ENCODE measurements at places on chromosomes 3 and 15. TPM values are rescaled to one million over a fixed set of nuclear protein-coding genes. Genes with fewer than 3 reads are reported as not detected.
A peak's percentile ranks its signal among the peaks of the same experiment; 100 is the strongest.

The FSD2 gene
- not detected for total RNA-seq

GRCh38 chr3:125214738-125215137, 2.2 kb upstream of the SLC12A8 start:
- DNase-seq: no peak

- no peak for DNase-seq
Observed at GRCh38 chr15:37933666-37934065, 774 bp upstream of the TMCO5A start.

DNA sequence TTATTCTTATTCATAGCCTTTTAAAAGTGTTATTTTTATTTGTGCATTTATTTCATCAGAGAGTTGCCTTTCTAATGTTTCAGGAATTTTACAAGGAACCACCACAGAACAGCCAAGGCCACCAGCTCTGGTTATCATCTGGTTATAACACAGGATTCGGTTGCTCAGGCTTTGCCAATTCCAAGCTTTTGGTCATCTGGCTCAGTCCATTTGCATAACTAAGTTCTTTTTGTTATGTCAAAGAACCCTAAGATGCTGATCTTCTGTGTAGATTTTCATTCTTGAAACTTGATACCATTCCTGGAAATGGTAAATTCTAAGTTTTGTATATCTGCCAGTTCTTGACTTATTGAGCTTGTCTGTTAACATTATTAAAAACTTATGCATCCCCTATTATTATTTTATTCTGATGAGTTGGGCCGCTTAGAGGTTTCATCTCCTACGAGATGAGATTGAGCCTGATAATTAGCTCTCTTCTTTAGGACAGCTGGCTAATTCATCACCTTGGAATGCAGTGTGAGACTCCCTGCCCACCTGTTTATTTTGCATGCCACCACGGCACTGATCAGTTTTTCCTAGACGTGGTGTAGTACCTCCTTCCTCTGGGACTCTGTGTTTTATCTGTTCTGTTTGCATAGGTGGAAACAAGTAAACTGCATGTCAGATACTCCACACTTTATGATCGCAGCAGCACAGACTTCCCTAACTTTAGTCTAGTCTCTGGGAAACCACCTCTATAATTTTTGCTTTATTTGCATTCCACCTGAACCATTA, 264.8 kb downstream of the SLCO3A1 start:
- DNase-seq: peak; percentile 5

DNA sequence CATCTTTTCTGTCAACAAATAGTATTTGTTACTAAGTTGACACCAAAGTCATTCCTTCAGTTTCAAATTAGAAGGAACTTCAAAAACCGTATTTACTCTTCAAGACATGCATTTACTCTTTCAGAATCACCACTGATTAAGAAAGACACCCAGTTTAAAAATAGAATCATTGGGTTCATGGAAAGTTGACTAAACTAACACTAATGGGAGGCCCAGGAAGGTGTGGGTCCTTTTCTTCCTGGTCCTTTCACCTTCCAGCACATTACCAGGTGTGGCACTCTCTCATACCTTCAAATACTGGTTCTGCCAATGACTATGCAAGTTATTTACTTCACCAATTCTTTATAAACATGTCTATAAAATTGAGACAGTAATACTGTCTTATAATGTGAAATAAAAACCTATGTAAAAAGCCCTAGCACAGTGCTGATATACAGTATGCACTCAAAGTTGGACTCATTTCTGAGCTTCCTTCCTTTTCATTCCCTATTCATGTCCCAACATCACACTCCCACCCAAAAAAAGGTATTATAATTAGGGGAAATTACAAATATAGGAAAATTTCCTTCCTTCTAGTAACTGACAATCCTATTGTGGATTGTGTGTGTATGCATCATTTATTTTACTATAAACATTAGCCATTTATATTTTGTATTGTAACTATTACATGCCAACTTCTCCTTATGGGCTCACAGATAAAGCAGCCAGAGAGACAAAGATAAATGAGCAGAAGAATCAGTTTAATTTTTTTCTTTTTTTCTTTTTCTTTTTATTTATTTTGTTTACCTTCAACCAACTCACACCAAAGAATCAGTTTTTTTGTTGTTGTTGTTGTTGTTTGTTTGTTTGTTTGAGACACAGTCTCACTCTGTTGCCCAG, 48.9 kb downstream of the LRRFIP2 start:
- DNase-seq: no peak

GRCh38 chr15:82599862-82600261, 47.3 kb downstream of the CPEB1 start:
- no peak for DNase-seq

DNA sequence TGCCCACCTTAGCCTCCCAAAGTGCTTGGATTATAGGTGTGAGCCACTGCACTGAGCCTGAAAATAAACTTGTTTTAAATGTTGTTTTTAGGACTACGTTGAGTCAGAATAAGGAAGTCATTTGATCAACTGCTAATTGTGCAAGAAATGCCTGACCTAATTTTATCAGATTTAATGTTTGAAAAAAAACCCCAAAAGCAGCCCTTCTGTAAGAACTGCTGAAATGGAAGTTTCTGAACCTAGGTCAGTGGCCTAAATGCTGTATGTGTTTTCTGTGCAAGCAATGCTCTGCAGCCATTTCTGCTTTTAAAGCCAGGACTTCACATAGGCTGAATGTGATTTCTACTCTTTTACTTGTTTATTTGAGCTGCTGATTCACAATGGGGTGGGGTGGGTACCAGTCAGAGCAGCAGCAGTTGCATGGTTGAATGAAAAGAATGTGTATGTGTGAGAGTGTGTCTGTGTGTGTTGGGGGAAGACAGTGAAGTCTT, 6.6 kb downstream of the GPX1 start:
- DNase-seq: no peak

The ARL14 gene
- total RNA-seq: not detected

The FGF12 gene
- 3.2 TPM for total RNA-seq

DNA sequence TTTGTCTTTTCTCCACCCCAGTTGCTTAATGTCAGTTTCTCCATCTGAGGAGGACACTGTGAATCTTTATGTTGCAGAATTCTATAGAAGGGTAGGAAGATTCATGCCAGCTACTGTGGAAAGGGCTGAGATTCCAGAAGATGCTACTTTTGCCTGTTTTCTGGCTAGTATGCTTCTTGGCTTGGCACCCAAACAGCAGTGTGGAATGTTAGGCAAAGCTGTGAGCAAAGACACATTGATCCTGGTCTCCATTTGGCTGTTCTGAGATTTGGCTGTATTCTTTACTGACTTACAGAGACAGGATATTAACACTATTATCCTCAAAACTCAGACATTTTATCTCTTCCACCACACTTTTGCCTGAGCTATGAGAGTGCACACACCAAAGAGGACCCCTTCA, 39.3 kb downstream of the PDHB start:
- no peak for DNase-seq

The TMC3 gene
- 0.13 TPM for total RNA-seq

- DNase-seq: no peak
Observed at GRCh38 chr15:57377478-57377847, 1.2 kb downstream of the CGNL1 start.

- DNase-seq: no peak
Observed at GRCh38 chr15:101204739-101205535, 46.9 kb downstream of the CHSY1 start.

DNA sequence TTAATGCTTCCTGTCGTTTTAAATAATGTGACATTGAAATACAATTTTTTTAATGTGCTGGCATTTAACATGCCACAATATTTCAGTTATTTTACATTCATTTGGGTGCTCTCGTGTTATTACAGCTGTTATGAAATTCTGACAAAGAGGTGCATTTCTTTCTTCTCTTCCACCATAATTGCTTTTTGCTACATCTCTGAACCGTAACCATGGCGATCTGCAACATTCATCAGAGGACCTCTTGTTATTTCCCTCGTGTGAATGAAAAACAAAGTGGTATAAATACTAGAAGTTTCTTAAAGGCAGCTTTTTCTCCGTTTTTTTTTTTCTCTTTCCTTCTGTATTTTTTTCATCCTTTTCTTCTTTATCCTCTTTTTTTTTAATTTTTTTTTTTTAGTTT, 316.4 kb downstream of the MCTP2 start:
- no peak for DNase-seq

The CYP1A2 gene
- not detected for total RNA-seq

DNA sequence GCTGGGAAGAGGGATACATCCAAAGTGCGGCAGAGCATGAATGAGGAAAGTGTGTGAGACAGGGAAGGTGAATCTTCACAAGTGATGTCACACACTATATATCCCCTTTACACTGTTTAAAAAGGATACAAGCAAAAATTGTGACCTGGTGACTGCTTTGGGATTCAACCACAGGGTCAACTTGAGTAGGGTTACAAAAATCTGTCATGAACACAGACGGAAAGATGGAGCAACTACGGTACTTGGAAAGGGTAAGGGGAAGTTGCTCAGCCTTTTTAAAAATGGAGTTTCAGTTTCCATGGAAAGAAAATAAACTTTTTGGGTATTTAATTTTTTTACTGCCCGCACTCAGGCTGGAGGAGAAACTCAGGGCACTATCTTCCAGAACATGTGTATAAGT, 60.3 kb downstream of the B3GNT5 start:
- no peak for DNase-seq

DNA sequence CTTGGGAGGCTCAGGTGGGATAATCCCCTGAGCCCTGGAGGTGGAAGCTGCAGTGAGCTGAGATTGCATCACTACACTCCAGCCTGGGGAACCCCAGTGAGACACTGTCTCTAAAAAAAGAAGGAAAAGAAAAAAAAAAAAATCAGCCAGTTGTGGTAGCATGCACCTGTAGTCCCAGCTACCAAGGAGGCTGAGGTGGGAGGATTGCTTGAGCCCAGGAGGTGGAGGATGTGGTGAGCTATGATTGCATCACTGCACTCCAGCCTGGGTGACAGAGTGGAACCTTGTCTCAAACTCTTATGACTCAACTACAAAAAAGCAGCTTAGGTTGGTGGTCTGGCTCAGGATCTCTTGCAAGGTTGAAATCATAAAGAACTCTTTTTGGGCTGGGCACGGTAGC, 19.3 kb upstream of the GPX1 start:
- DNase-seq: no peak

- no peak for DNase-seq
Observed at GRCh38 chr3:17028363-17028762, 143.6 kb downstream of the PLCL2 start.

The TRIM42 gene
- total RNA-seq: not detected

DNA sequence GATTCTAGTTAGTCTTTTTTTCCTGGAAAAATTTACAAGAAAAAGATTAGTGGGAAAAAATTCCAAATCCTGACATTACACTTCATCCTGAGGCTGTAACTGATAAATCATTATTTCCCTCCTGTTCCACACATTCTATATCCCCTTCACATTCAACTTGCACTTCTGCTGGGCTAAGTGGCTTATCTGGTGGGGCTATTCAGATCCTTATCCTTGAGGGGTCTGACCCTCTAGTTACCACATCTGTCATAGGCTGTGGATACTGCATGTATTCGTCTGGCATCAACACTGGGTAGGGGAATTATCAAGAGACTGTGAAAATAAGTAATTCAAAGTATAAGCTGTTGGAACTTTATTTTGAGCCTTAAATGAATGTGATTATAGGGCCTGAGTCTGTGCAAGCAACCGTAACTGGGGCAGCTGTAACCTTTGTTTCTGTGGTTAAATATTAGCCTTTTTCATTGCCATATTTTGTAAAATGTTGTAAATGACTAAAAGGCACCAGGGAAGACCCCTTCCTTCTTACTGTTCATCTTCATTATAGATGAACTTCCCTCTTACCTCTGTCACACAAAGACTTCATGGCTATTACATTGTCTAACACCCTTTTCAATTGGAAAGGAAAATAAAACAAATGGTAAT, 28.0 kb upstream of the TEX9 start:
- DNase-seq: no peak

DNA sequence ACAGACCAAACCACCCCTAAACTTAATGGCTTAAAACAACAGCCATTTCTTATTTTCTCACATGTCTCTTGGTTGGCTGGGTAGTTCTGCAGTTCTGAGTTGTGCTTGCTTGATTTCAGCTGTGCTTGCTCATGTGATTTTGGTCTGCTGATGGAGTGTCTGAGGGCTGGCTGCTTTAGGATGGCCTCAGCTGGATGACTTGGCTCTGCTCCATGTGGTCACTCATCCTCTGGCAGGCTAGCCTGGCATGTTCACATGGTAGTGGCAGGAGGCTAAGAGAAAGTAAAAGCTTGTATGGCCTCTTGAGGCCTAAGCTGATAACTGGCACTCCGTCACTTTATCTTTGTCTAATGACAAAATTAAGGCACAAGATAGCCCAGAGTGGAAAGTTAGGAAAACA, 4.1 kb downstream of the SV2B start:
- no peak for DNase-seq

- no peak for DNase-seq
Observed at GRCh38 chr3:117409256-117409655, 699.7 kb downstream of the TUSC7 start.

The CYP8B1 gene
- not detected for total RNA-seq

DNA sequence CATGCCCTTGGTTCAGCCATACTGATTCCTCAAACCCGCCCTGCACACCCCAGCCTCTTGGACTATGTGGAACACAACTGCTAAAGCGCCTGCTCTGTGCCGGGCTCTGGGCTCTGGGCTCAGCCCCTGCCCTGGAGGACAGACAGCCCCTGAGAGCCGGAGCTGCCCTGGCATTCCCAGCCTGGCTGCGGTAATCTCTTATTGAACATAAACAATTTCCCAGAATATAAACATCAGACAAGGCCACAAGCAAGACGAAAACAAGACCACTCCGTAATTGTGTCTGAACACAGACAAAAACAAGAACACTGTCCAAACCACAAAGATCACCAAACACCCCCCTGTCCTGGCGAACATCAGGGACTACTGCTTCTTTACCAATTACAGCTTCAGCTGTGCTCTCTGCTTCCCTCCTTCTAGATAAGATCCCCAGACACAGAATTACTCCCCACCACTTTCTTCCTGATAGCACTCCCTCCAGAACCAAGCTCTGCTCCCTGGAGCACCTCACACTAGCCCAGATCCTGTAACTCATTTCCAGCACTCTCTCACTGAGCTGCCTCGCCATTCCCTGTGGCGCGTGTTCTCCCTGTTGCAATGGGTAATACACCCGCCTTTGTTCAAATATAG, 57.1 kb upstream of the TLE3 start:
- DNase-seq: peak; percentile 55

DNA sequence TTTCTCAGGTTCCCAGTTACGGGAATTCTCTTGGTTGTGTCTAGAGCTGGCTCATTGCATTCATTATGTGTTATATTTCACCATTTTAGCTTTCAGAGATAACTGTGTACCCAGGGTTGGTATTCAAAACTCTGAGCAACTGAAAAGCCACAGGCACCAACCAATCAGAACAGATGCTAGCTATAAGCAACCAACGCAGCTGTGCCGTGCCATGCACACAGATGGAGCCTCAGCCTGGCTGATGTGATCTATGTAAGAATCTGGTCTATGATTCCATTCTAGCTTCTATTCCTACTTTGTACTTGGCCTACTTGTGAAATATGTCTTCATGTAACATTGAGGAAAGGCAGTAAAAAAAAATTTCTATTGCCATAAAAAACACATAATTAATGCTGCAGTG, 95.0 kb upstream of the CCDC80 start:
- DNase-seq: no peak

- no peak for DNase-seq
Observed at GRCh38 chr3:135141672-135142071, 346.6 kb downstream of the EPHB1 start.

Measured in sciatic nerve (tissue), 2 donors.